MM.1S (cell line): ENCODE measurements at places on chromosomes 1 and 21.
A peak's percentile ranks its signal among the peaks of the same experiment; 100 is the strongest.

DNA sequence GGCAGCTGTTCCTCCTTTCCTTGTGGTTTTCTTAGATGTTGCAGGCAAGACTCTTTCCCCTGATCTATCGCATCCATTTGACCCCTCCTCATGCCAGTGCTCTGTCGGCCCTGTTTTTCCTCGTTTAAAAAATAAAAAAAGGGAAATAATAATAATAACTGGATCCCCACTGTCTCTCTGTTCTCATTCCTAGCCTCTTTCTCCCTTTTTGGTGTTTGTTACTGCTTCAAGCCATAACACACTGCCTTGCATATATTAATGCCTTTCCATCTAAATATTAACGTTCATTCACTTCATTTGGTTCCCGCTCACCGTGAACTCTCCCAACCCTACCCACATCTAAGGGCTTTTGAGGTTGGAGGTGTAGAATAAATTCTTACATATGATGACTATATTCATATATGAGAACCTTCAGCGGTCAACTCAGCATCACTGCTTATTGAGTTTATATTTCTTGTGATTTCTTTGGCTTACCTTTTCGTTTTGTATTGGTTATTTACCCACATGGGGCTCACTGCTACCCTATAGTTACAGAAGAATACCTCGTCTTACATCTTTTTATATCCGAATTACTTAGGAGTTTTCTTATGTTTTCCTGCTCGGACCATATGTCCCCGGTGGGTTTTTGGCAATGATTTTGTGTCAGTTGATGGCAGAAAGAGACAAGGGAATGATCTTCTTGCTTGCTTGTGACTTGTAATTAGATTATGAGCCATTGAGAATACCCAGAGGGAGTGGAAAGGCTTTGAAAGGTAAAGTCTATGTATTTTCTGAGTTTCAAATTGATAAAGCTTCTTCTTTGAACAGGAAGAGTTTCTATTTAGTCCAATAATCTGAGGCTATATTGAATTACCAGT, 805 bp downstream of the ATG4C start:
- H3K4me1 ChIP-seq = peaks cover 9% of the 10 kb centered on the region; the same call in 1 of the 2 replicates
- DNase-seq = no peak
- no peaks in the 10 kb centered on the region for H3K36me3 ChIP-seq

DNA sequence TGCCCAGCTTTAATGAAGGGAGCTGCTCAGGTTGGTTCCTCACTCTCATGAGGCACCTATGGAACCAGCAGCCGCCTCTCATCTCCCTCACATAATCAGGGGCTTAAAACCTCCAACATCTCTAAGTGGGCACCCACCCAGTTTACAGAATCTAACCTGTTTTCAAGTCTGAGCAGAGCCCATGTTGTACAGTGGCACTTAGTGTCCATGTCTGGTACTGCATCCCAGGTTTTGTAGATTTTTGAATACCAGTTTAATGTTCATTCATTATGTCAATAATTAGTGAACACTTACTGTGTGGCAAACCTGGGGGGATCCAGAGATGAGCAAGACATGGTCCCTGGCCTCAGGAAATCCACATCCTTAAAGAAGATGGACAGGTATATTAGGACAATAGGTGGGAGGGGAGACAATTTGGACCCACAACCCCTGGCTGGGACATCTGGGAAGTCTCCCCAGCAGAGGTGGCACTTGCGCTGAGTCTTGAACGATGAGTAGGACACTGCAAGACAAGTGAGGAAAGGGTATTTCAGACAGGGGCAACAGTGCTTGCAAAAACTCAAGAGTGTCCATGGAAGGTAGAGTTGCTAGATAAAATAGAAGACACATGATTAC, 83.3 kb downstream of the LACTBL1 start:
- no peaks in the 10 kb centered on the region for H3K36me3 ChIP-seq
- H3K4me3 ChIP-seq = no peak overlapping the region
- 0 out of 2 replicates have a peak, but pooled peaks cover 4% of the 10 kb centered on the region for H3K4me1 ChIP-seq
- H3K27ac ChIP-seq = no peak overlapping the region
- DNase-seq = no peak

DNA sequence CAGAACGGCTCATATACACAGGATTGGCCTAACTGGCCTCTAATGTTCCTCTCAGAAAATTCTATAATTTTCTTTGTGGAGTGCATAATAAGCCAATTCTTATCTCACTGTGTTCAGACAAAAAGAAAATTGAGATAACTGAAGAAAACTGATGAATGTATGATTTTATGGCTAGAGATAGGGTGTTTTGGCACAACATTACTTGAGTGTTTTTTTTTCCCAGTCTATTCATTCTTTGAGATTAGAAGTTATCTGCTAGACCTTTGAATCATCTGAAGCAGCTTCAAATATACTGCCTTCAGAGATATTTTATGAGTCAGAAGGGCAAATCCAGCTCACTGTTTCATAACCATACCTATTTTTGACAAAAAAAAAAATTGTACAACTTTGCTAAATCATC, 85.6 kb downstream of the VAV3 start:
- H3K4me3 ChIP-seq = no peak overlapping the region
- no peaks in the 10 kb centered on the region for H3K27me3 ChIP-seq
- no peak overlapping the region for H3K27ac ChIP-seq
- H3K36me3 ChIP-seq = no peaks in the 10 kb centered on the region
- DNase-seq = no peak
- peaks cover 5% of the 10 kb centered on the region for H3K4me1 ChIP-seq

- H3K4me1 ChIP-seq = no peaks in the 10 kb centered on the region
- no peak overlapping the region for H3K27ac ChIP-seq
Observed at GRCh38 chr1:240122639-240123613, 31.2 kb downstream of the FMN2 start.

- no peaks in the 10 kb centered on the region for H3K36me3 ChIP-seq
- no peak overlapping the region for H3K27ac ChIP-seq
- H3K27me3 ChIP-seq = no peaks in the 10 kb centered on the region
- H3K4me1 ChIP-seq = no peaks in the 10 kb centered on the region
- no peak overlapping the region for H3K4me3 ChIP-seq
Observed at GRCh38 chr1:203517426-203518110, 23.6 kb downstream of the OPTC start.

GRCh38 chr1:99731384-99731783, 35.1 kb downstream of the FRRS1 start:
- H3K27ac ChIP-seq = no peak overlapping the region
- H3K4me3 ChIP-seq = no peak overlapping the region
- H3K4me1 ChIP-seq = no peaks in the 10 kb centered on the region
- no peak for DNase-seq
- no peaks in the 10 kb centered on the region for H3K36me3 ChIP-seq
- H3K27me3 ChIP-seq = no peaks in the 10 kb centered on the region

- peaks cover 22% of the 10 kb centered on the region for H3K4me1 ChIP-seq
- no peak overlapping the region for H3K27ac ChIP-seq
- no peak overlapping the region for H3K4me3 ChIP-seq
- no peaks in the 10 kb centered on the region for H3K27me3 ChIP-seq
Observed at GRCh38 chr1:156815307-156815826, 1.3 kb downstream of the SH2D2A start.

DNA sequence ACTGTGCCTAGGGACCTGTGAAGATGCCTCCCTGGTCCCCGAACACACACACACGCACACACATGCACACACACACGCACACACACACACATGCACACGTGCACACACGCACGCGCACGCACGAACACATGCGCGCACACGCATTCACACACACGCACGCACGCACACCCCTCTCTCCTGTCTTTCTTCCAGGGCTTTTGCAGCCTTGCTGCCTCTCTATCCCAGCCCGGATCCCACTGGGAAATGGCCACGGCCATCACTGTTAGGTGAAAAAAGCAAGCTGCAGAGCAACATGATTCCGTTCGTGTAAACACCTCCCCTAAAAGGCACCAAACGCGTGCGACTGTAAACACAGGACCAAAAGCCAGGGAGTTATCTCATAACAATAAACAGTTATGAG, 39.7 kb downstream of the NKAIN1 start:
- H3K4me3 ChIP-seq = no peak overlapping the region
- H3K27me3 ChIP-seq = peaks cover 24% of the 10 kb centered on the region
- no peak overlapping the region for H3K27ac ChIP-seq
- H3K36me3 ChIP-seq = no peaks in the 10 kb centered on the region
- no peaks in the 10 kb centered on the region for H3K4me1 ChIP-seq

- DNase-seq = no peak
- no peak overlapping the region for H3K4me3 ChIP-seq
- H3K36me3 ChIP-seq = no peaks in the 10 kb centered on the region
- H3K4me1 ChIP-seq = no peaks in the 10 kb centered on the region
- no peak overlapping the region for H3K27ac ChIP-seq
Observed at GRCh38 chr1:171457412-171457811, 27.9 kb upstream of the PRRC2C start.

- no peak overlapping the region for H3K4me3 ChIP-seq
- no peak for DNase-seq
- H3K27ac ChIP-seq = no peak overlapping the region
- no peaks in the 10 kb centered on the region for H3K27me3 ChIP-seq
- H3K36me3 ChIP-seq = no peaks in the 10 kb centered on the region
- H3K4me1 ChIP-seq = no peaks in the 10 kb centered on the region
Observed at GRCh38 chr1:229041946-229042345, 229.0 kb upstream of the RAB4A start.

DNA sequence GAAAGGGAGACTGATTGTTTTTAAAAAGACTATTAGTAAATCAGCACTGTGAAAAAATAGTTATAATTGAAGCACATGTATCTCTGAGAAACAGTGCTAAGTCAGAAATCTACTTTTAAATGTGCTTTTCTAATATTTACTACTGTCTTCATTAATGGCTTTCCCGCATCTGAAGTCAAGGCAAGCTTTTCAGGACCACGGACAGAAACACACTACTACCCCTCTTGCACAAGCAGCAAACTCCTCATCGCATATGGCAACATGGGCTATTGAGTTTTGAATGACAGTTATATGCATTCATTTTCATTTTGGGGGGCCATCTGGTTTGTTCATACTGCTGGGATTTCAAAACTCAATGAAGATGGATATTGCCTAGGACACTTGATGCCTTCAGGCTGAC, 433.4 kb upstream of the CAMK1G start:
- DNase-seq = peak; percentile 76
- H3K4me3 ChIP-seq = no peak overlapping the region
- H3K27me3 ChIP-seq = no peaks in the 10 kb centered on the region

GRCh38 chr1:62484824-62485468, 48.1 kb downstream of the USP1 start:
- H3K27me3 ChIP-seq = no peaks in the 10 kb centered on the region
- H3K4me1 ChIP-seq = no peaks in the 10 kb centered on the region
- DNase-seq = no peak

DNA sequence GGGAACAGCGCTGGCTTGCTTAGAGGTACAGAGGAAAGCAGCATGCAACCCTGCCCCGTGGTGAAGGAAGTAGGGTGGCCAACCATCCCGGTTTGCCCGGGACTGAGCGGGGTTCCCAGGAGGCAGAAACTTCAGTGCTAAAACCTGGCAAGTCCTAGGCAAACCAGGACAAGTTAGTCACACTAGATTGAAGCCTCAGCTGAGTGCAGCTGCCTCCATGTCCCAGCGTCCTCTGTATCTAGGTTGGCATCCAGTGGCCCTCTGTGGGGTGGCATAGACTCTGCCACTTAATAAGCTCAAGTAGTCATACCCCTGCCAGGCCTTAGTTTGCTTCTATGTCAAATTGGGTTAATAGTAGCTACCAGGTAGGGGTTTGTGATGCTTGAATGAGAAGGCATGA, 67.1 kb downstream of the ATP2B4 start:
- H3K4me3 ChIP-seq = no peak overlapping the region
- no peak for DNase-seq
- no peaks in the 10 kb centered on the region for H3K27me3 ChIP-seq
- no peak overlapping the region for H3K27ac ChIP-seq

- no peaks in the 10 kb centered on the region for H3K36me3 ChIP-seq
- H3K4me1 ChIP-seq = 0 out of 2 replicates have a peak, but pooled peaks cover under 1% of the 10 kb centered on the region
- no peak overlapping the region for H3K27ac ChIP-seq
- no peaks in the 10 kb centered on the region for H3K27me3 ChIP-seq
- no peak overlapping the region for H3K4me3 ChIP-seq
Observed at GRCh38 chr1:97797403-97798183, 123.2 kb downstream of the DPYD start.

- H3K36me3 ChIP-seq = no peaks in the 10 kb centered on the region
- DNase-seq = no peak
- no peak within 1 kb of the TSS for H3K27ac ChIP-seq
Observed at GRCh38 chr1:186295980-186296379, 79.1 kb downstream of the TPR start.

DNA sequence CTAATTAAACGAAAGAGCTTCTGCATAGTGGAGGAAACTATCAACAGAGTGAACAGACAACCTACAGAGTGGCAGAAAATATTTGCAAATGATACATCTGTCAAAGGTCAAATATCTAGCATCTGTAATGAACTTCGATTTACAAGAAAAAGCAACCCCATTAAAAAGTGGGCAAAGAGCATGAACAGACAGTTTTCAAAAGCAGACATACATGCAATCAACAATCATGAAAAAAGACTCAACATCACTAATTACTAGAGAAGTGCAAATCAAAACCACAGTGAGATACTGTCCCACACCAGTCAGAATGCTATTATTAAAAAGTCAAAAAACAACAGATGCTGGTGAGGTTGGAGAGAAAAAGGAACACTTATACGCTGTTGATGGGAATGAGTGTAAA, 103.2 kb downstream of the MAGI3 start:
- no peaks in the 10 kb centered on the region for H3K27me3 ChIP-seq
- no peaks in the 10 kb centered on the region for H3K36me3 ChIP-seq
- no peak overlapping the region for H3K27ac ChIP-seq
- no peak for DNase-seq
- no peak overlapping the region for H3K4me3 ChIP-seq

DNA sequence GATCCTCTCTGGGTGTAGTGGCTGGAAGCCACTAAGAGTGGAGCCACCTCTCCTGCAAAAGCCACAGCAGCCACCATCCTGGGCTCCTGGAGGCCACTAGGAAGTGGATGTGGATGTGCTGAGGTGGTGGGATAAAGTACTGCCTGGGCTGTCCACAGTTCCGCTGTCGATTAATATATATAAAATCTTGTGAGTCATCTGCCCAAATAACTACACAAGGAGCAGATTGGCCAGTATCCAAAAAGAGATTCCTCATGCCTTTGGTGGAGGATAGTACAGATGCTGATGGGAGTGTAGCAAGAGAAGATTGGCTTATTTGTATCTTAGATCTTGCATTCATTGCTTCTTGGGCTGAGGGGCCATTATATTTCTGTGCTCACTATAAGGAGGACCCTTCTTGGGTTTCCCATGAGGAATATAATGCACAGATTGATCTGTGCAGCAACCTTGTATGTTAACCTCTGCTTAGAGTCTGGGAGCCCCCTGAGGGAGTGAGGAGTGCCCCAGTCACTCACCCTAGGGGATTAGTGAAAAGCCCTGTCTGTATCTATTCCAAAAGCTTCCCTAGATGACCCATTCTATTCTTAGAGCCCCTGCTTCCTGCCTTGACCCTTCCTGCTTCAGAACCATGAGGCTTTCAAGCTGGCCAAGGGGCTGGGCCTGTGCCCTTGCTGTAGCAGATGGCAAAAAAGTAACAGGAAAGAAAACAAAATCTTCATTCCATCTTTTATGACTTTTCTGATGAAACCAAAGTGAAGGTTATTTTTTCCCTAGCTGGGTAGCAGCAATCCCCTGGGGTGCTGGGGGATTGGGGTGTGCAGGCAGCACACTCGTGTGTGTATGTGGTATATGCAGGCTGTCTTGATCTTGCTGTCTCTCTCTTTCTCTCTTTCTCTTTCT, 31.7 kb downstream of the RCSD1 start:
- H3K36me3 ChIP-seq = no peaks in the 10 kb centered on the region
- H3K27me3 ChIP-seq = no peaks in the 10 kb centered on the region
